Amygdala (tissue), 56 donors: ENCODE measurements at places on chromosomes 5 and 9.

DNA sequence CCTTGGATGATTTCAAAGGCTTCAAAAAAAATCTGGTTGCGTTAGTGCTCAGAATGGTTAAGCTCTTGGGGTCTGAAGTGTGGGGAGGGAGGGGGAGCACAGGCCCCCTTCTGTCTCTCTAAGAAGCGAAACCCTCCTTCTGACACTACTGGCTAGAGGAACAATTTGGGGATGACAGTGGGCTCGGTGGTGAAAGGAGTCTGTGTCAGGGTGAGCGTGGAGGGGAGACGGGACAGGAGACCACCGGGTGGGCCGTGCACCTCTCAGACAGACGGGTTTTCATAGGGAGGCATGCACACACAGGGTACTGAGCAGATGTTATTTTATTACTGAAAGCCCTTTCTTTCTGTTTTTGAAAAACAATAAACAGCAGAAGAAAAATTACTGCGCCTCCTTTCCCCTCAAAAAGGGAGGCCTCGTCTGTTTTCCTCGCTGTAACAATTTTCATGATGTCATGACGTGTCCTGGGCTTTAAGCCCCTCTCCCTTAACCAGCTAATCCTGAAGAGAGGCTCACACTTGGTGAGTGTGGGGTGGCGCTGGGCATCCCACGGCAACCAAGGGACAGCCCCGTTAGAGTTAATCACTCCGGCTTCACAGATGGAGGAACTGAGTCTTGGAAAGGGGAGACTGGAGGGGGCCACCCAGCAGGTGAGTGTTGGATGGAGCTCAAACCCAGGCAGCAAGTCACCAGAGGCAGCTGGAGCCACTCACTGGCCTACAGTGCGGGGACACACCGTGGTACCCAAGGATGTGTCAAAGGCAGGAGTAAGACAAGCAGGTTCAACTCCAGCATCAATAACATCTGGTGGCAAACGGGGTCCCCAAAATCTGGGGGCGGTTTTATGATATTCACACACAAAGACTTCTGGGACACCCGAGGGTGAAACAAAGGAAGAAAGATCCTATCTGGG, 53.4 kb downstream of the PTCH1 start:
- no peak for DNase-seq

GRCh38 chr9:91191411-91192380, 170.0 kb downstream of the AUH start:
- no peak for DNase-seq

DNA sequence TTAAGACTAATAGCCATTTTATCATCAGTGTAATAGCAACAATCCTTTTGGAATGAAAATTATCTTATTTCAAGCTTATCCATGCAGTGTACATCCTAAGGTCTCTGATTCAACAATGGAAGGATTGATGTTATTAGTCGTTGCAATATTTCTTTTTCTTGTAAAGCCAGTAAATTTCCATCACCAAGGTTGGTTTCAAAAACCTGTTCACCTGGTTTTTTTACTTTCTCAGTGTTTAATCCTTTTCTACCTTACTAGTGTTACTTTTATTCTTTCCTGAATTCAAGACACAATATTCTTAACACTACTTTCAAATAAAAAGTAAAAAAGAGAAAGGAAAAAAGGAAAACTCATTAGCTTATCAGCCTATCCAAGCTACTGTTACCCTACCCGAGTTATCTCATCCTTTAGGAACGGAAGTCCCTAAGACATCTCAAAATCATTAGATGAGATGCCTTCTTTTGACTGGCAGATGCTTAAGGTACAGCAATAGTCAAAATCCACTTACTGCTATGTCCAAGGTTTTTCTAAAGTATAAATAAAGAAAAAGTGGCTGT, 5.4 kb downstream of the ZFR start:
- DNase-seq, result no peak

GRCh38 chr5:107937204-107937603, 266.5 kb upstream of the EFNA5 start:
- no peak for DNase-seq

DNA sequence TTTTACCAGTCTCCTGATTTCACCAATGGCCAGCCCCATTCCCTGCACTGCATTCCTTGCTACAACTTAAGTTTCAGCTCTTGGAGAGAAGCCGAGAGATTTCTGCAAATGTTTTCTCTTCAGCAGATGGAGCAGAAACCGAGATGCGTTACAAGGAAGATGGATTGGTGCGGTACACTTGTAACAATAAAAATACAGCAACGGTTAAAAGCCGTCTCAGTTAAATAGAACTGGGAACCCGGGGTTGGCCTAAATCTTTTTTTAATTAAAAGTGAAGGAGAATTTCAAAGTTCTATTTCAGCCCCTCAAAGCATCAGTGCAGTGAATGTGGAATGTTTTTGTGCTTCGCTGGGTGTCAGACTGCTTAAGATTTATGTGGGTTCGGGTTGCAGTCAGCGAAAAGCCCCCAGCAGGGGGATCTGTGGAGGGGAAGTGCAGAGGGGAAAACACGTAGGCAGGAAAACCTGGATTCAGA, 19.8 kb downstream of the BRINP1 start:
- no peak for DNase-seq

GRCh38 chr5:99059685-99060084, 130.9 kb upstream of the CHD1 start:
- DNase-seq, result no peak

DNA sequence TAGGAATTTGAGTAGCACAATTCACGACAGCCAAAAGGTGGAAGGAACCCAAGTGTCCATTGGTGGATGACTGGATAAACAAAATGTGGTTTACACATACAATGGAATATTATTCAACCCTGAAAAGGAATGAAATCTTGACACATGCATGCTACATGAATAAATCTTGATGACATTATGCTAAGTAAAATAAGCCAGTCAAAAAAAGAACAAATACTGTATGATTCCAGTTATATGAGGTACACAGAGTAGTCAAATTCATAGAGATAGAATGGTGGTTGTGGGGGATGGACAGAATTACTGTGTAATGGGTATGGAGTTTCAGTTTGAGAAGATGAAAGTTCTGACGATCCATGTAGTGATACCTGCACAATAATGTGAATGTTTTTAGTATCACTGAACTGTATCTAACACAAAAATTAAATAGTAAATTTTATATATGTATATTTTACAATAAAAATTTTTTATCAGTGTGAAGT, 117.7 kb upstream of the GNA14 start:
- DNase-seq, result no peak

DNA sequence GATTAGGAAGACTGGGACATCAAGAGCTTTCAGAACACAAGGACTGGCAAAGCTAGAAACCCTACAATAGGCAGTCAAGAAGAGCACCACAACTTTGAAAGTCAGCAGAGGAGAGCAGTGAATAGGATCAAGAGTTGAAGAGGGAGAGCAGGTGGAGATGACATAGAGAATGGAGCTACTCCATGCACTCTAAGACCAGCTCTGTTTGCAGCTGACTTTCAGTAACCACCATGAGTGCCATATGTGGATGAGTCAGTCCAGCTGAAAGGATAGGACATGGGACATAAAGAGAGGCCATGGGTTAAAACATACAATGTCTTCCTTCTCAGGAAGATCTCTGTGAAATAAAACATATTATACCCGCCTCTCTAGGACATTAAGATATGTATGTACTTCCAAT, 289.1 kb upstream of the KLF4 start:
- DNase-seq, result no peak

- DNase-seq, result no peak
Measured at GRCh38 chr9:131385296-131385695, 8.6 kb upstream of the PRRC2B start.

DNA sequence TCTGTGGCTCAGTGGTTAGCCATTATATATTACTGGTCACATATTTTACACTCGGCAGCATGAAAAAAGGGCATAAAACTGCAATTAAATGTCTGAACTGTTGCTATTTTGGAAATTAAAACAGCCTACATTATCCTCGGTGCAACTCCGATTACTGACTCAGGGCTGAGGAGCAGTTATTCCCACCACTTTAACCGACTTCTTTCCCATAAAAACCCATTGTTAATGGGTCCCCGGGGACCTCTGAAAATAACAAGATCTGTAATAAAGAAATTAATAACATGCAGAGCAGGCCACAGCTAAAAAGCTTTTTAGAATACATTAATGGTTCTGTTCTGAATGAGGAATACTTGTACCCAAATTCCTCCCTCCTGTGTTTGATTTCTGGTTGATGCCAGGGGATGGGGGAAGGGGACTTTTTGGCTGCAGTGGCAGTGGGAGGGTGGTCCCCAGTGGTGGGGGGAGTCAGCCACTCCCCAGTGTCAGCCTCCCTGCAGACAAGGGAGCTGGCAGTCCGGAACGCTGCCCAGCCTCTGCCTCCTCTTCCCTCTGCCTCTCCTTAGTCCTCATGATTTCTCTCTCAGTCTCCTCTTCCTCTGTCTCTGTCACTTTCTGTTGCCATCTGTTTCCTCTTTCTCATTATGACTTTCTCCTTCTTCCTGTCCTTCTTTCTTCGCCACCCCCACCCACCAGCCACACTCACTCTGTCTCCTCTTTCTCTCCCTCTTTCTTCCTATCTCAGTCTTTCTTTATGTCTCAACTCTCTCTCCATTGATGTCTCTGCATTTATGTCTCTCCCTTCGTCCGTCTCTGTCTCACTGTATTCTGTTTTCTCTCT, 59.0 kb upstream of the ZBTB43 start:
- DNase-seq, result no peak

GRCh38 chr5:110815916-110816605, 77.3 kb downstream of the SLC25A46 start:
- DNase-seq, result no peak

DNA sequence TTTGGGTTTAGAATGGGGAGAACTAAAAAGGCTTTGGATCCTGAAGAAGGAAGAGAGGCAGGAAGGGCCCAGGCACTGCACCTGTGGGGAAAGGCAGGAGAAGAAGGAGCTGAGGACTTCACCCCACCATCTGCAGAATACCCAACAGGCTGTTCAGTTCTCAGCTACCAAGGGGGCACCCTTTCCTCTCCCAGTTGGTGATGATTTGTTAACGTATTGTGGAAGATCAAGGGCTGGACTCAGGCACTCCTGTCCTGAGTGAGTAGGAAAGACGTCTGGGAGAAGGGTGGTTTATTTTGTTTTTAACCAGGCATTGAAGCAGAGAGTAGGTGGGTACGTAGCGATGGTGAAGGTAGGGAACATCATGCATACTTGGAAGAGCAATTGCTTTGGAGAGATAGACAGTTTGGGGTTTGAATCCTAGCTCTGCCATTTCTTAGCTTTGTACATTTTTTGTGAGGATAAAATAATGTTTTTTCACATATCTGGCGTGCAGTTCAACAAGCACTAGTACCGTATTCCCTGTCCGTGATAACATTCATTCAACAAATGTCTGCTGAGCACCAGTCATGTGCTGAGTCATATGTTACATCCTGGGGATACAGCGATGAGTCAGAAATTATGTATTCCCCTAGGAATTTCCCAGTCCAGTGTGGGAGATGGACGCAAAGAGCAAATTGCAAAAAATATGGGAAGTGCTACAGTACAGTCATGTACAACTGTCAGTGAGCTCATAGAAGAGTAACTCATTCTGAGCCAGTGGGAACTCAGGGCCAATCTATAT, 2.1 kb downstream of the MSANTD3 start:
- DNase-seq, result no peak

GRCh38 chr5:151663617-151664293, 23.0 kb downstream of the SPARC start:
- DNase-seq, result no peak

GRCh38 chr9:122265149-122265915, 650 bp downstream of the MRRF start:
- no peak for DNase-seq

DNA sequence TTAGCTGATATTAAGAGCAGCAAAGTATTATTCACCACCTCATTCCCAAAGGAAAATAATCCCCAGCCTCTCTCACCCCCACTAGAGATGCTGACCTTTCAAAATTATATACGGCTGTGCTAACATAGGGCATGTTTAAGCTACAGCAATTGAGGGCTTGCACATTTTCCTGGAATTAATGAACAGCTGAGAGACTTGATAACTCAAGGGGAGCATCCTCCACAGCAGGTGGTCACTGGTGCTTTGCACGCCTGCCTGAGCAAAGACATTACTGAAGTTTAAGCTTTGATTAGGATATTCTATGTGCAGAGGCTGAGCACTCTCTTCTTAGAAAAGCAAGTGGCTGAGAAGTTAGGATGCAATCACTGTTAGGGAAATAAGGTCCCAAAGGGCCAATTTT, 230.9 kb downstream of the FAM114A2 start:
- no peak for DNase-seq
